ENCODE measurements at places on chromosomes 13 and 19. TPM values are rescaled to one million over a fixed set of nuclear protein-coding genes. Genes with fewer than 3 reads are reported as not detected.

Gene KCNC3
- total RNA-seq = 2.0 TPM

Gene ZNF527
- total RNA-seq = 5.0 TPM

Gene C13orf42
- not detected for total RNA-seq

Gene MBD3L2
- total RNA-seq = not detected

Gene LILRB1
- total RNA-seq = not detected

Data from activated naive CD4-positive, alpha-beta T cell treated with anti-CD3 and anti-CD28 coated beads for 36 hours (primary cell).